ENCODE measurements at places on chromosomes 12 and 14.

DNA sequence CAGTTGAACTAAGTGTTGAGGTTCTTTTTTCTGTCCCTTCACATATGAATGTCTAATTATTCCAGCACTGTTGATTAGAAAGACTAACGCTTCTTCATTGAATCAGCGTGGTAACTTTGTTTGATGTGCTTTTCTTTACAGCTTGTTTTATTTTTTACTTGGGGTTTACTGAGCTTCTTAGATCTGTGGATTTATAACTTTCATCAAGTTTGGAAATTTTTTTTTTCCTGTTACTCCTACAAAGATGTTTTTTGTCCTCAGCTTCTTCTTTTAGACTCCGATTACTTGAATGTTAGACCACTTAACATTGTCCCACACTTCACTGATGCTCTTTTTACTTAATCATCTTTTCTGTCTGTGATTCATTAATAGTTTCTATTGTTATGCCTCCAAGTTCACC, 31.5 kb downstream of the NTN4 start:
- DNase-seq: no peak

- DNase-seq: no peak
These were observed 81.9 kb downstream of the DBX2 start for GRCh38 chr12:44968965-44969364.

DNA sequence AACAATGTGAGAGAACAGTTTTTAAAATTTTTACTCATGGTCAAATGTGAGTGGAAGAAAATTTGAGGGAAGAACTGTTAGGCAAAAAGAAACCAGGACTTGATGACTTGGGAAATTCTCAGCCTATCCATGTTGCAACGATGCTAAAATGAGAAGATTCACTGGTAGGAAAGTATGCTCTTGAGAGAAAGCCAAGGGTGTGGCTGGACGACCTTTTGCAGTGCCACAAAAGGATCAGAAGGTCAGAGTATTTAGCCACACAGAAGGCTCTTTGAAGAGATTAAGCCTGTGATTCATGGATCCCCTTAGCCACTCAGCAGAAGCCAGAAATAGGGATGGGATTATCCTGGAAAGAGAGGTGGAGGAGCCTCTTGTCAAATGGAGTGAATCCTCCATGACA, 336.8 kb downstream of the LRIG3 start:
- no peak for DNase-seq

GRCh38 chr14:74478996-74479635, 14.0 kb downstream of the NPC2 start:
- DNase-seq: no peak

GRCh38 chr12:97027482-97027881, 120.4 kb downstream of the NEDD1 start:
- DNase-seq: no peak

GRCh38 chr14:57981817-57982560, 116.1 kb upstream of the SLC35F4 start:
- DNase-seq: no peak

GRCh38 chr12:21265932-21266331, 68.8 kb downstream of the SLCO1A2 start:
- no peak for DNase-seq

DNA sequence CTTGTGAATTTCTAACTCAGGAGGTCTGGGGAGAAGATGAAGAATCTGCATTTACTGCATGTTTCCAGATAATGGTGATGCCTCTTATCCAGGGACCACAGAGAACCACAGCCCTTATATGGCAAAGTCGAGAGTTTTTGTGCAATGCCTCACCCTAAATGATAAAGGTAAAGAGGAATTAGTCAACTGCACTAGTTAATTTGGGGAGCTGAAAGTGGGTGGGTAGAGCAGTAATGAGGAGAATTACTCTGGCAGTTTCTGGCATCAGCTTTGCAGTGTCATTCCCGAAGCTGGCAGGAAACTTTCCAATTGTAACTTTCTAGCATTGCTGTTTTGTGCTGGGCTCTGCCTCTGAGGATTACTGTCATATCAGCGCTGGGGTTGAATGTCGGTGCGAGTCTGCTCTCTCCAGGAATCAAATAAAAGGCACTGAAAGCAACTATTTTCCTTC, 10.3 kb downstream of the EGLN3 start:
- DNase-seq: no peak

GRCh38 chr12:12592930-12593329, 18.7 kb upstream of the CREBL2 start:
- no peak for DNase-seq

DNA sequence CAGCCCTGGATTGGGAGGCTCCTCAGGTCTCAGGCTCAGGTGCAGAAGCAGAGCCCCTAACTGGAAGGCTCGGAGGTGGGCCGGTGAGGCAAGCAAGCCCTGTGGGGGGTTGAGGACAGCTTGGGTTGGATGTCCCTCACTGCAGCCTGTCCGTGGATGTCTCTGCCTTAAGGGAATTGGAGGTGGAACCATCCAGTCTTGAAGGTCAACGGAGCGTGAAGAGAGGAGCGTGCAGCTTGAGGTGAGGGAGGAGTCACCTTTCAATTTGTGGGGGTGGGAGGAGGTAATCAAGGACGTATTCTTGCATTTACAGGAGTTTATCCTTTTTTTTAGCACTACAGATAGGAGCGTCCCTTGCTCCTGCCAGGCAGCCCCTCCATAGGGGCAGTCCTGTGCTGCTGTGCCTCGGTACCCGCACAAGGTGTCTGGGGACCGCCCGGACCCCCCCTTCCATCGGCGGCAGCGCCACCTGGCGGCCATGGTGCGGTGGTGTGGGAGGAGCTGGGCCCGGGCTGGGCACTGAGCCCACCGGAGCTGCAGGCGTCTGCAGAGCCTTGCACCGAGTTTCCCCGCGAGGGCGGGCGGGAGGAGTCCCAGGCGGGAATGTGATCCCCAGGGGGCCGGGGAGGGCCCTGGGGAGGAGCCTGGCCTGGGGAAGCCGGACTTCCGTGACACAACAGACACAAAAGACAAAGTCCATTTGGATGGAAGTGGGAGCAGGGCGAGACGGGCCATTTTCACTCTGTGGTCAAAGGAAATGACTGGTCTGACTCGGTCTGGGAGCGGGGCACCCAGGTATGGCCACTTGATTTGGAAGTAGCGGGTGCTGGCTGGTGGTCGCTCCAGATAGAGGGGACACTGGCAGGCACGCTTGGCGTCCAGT, 864 bp downstream of the DNAJC22 start:
- peak; percentile 54 for DNase-seq

GRCh38 chr12:109134186-109134917, 18.0 kb downstream of the ACACB start:
- no peak for DNase-seq

DNA sequence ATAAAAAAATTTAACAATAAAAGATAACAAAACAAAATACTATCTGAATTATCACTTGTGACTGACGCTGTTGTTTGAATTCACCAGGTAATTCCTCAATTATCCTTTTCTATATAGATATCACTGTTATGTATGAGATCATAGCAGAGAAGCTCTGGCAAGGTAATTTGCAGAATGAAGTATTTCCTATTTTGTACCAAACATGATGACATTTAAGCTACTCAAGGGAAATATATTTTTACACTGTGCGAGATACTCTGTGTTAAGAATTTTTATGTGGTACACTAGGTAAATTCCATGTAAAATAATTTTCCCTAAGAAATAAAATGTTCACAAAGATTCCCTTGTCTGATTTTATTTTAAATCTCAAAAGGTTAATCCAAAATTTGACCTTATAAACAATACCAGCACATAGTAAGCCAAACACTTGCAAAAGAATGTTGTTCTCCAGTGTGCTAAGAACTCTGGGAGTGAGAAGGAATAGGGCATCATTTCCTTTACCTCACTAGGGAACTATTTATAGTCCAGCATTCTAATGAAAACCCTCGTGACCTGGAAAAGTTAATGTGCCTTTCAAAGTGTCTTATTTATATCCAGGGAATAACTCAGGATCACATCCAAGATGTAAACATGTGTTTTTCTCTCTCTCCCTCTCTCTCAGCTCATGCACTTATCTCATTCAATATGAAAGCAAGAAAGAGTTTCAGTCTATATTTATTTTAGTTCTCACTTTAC, 115.2 kb upstream of the RAP1B start:
- no peak for DNase-seq

- DNase-seq: no peak
These were observed 233.1 kb downstream of the PTPRO start for GRCh38 chr12:15555446-15555845.

DNA sequence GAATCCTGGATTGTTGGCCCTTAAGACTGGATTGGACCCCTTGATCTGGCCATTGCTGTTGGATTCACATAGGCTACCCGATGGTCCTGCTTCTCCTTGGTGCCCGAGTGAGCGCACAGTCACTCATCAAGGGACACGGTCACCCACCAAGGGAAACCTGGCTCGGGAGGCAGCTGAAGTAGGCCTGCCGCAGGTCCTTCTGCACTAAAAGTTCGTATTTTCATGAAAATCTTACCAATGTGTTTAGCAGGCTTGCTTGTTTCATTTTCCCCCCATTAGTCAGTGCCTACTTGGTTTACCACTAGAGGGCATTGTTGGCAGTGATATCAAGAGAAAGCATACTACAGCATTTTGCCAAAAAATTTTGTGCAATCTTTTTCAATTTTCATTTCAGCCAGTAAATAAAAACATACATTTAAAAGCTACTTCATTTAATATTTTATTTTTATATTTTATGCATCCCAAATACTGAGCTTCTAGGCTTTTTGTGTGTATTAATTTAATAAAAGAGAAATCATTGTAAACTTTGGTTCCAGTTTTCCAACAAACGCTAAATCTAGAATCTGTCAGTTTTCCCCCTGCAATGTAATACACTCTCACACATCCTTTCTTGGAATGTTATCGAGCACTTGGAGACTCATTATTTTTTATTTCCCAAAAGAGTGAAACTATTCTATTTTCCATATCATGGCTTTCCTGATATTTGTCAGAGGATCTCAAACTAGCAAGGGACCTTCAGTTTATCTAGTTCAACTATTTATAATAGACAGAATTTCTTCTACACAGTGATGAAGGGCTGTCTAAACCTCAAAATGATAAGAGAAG, 116.7 kb downstream of the LMNTD1 start:
- DNase-seq: no peak

- DNase-seq: no peak
These were observed 12.6 kb downstream of the RXYLT1 start for GRCh38 chr12:63792338-63792737.

DNA sequence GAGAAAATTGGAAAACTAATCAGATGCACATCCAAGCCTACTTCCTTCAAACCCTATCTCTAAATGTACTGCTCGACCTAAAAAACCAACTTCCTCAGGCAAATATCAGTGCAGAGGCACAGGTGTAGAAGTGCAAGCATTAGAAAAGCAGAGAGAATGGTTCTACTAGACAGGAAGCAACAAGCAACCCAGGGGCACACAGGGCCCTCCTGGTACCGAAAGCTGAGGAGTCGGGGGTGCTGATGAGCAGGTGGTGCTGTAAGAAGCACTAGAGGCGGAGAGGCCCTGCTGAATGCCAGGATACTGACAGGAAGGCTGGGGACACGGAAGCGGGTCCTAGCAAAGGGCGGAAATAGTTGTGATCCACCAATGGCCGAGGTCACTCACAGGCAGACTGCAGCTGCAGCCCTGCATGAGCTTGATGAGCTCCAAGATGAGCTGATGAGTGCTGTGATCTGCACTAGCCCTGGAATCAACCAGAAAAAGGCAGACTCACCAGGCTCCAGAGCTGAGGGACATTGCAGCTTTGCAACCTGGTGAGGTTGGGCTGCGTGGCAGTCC, 85.9 kb downstream of the TTC7B start:
- no peak for DNase-seq

- no peak for DNase-seq
These were observed 96.0 kb upstream of the MAX start for GRCh38 chr14:65198346-65198745.

DNA sequence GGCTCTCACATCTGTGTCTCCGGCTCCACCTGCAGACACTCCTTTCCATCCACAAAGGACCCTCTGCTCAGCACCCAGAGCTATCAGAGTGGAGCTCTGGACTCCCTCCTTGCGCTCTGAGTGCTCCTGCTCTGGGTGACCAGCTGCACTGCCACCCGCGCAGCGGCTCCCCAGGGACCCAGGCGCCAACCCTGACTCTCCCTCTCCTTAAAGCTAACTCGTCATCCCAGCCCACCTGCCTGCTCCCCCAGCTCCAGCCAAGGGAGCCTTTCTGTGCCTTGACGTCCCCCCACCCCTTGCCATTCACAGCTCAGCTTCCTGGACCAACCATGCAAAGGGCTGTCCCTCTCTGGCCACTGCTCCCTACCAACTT, 99.0 kb downstream of the SETD3 start:
- no peak for DNase-seq

DNA sequence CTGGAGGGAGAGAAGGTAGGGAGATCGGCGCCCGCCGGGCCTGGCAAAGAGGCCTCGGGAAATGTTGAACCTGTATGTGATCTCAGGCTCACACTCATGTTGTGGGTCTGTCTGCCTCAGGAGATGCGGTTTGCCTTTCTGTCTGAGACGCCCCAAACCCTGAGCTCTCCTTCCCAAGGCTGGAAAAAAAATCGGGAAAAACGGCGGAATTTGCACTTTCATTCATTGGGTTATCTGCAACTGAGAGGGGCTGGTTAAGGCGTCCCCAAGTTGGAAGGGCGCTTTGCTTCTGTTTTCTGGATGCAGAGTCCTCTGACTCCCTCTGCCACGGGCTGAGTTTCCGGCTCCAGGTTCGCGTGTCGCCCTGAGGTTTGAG, 5.0 kb upstream of the HOXC9 start:
- DNase-seq: no peak

DNA sequence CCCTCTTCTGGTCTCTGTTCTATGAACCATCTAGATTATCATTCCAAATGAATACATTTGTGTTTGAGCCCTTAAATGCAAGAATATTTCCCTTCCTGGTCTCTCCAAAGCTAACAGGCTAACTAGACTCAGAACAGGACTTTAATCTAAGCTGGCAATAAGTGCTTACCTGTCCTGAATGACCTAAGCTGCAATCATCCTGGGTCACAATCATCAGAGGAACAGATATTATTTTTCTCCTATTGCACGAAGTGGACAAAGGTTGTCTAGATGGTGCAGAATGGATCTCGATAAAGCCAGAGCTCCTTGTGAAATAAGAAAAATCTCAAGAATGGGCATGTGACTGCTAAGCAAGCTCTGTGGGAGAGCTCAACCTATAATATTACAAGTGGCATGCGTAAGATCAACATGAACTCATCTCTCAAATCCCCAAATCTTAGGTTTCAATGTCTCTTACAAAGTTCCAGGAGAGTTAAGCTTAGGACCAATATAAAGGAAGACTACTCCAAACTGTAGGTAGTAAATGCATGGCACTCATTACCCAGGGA, 10.6 kb upstream of the NUMB start:
- no peak for DNase-seq

- no peak for DNase-seq
These were observed 264.6 kb downstream of the ADGRD1 start for GRCh38 chr12:131218026-131218922.

- DNase-seq: no peak
These were observed 38.7 kb upstream of the NOVA1 start for GRCh38 chr14:26636561-26636960.

Measured in activated CD8-positive, alpha-beta memory T cell treated with anti-CD3 and anti-CD28 coated beads for 4 hours (primary cell).